NCI-H1417 treated with DMSO at 0.1 percent for 48 hours (cell line): ENCODE measurements at places on chromosomes 3 and 15.

- DNase-seq: no peak
These were observed 61.8 kb downstream of the PCCB start for GRCh38 chr3:136311968-136312367.

DNA sequence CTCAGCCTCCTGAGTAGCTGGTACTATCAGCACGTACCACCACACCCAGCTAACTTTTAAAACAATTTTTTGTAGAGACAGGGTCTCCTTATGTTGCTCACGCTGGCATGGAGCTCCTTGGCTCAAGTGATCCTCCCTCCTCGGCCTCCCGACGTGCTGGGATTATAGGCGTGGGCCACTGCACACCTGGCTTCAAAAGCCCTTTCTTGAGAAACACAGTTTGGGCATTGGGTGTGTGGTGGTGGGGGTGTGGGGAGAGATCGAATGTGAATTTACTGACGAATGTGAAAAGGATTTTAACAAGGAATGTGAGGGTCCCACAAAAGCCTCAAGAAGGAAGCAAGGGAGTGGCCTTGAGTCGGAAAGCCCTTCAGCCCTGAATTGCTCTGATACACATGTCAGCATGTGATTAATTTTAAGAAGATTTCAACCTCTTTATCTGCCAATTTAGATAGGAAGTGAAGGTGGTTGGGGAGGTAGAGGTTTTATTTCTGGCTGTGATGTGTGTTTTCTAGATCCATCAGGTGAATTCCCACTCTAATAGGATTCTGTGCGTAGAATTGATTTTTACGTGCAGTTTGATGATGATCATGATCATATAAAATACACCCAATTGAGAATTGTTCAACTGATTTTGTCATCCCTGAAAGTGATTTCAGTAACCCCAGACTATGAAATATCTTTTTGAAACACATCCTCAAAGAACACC is 1.1 kb downstream of the CCR4 start:
- no peak for DNase-seq

DNA sequence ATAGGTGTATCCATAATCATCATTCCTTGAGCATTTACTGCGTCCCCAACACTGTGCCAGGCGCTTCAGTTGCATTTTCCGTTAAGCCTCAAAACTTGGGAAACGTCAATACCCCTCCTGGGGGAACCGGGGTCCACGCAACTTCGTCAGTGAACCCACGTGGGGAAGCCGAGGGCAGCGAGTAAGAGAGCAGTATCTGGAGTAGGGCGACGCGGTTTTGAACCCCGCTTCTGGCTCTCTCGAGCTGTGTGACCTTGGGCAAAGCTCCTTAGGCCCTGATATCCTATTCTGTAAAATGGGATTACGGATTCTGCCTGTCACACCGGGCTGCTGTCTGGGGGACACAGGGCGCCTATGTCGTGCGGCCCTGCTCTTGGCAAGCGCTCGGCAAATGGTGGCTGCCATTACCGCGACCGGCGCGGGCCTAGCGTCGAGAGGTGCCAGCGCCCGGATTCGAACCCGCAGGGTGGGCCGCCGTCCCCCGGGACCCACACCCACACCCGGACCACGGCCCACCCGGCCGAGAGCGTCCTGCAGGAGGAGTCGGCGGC is 590 bp downstream of the POLG start:
- no peak for DNase-seq

DNA sequence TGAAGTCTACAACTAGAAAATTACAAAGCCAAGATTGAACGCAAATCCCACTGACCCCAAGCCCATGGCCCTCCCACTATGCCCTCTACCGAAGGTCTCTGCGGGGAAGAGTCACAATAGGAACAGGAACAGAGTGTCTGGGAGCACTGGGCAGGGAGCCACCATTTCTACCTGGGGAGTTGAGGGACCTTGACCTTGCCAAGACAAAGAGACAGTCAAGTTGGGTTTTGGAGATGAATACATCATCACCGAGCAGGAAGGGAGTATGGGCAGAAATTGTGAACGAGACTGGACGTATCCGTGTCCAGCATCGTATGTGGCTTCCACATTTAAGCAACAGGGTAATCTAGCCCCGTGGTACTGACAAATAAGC is 30.8 kb upstream of the BFSP2 start:
- DNase-seq: no peak

GRCh38 chr15:66866656-66867055 is 164.6 kb downstream of the SMAD6 start:
- no peak for DNase-seq

GRCh38 chr15:50542887-50543210 is 3.6 kb downstream of the USP50 start:
- no peak for DNase-seq

DNA sequence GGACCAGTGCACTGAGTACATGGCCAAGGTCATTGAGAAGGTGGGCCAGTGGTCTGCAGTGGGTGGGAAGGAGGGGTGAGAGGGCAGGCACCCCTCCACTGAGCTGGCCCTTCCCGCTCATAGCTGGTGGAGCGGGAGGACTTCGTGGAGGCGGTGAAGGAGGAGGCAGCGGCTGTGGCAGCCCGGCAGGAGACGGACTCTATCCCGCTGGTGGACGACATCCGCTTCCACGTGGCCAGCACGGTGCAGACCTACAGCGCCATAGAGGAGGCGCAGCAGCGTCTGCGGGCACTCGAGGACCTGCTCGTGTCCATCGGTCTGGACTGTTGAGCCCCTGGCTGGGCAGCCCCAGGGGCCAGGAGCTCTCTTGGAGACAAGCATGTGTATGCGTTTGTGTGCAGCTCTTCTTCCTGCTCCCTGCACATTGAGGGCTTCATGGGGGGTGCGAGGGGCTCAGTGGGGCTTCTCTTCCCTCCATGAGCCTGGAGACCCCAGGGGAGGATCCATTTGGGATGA is 7.5 kb downstream of the ABTB1 start:
- DNase-seq: no peak

GRCh38 chr3:71672340-71672739 is 52.9 kb downstream of the EIF4E3 start:
- DNase-seq: no peak

DNA sequence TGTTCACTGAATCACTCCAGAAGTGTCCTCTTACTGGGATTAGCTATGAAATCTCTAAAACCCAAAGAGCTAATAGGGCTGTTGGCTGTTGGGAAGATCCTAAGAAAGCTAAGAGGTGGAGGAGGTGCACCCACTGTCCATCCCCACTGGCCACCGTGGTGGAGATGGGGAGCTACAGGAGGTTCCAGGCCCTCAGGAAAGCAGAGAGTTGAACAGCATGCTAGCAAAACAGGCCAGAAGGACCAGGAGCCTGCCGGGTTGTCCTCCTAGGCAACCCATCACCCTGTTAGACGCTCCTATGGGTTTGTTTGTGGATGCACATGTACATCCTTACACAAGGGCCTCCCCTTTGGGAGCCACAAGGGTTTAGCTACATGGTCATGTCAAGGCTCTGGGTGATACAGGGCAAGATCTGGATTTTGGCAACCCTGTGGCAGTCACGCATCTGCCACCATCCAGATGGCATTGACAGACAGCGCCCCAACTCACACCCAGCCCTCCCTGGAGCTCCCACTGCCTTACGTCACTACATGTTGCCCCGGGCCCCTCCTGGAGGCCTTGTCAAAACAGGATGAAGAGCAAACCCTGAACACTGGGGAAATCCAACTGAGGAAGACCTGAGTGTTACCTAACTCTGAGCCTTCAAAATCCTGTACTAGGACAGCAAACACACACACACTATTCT is 208.1 kb downstream of the SLCO3A1 start:
- DNase-seq: no peak

DNA sequence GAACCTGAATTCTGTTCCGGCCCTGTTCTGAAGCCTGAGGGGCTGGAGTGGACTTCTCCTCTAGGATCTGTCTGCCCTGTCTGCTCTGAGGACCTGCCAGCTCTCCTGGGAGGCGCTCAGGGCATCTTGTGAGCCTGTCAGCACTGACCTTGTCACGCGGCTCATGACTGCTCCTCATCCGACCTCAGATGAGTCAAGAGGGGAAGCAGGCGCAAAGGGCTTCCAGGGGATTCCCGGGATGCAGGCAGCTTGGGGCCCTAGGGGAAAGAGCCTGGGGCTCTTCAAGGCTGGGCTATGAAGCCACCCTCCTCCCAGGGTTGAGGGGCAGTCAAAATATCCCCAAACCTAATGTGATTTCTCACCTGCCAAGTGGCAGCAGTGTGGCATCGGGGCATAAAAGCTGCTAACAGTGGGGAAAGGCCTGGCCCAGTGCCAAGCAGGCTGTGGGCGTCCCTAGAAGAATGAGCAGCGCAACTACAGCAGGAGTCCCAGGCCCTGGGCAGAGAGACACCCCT is 27.6 kb upstream of the ANKDD1A start:
- DNase-seq: no peak

DNA sequence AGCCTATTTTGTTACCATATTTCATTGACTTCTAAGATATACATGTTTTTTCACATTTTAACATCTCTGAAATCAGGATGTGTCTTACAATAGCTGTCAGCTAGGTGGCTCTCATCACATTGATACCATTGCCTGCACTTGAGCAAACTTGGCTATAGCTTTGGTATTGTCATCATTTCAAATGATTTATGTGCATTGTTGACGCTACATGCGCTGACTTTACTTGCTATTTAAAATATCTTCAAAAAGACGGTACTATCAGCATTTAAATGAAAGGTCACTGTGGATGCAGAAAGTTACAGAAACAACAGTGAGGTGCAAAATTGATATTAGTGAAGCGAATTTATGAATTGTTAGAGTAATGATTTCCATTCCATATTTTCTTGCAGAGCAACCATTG is 54.0 kb upstream of the ABHD2 start:
- no peak for DNase-seq

DNA sequence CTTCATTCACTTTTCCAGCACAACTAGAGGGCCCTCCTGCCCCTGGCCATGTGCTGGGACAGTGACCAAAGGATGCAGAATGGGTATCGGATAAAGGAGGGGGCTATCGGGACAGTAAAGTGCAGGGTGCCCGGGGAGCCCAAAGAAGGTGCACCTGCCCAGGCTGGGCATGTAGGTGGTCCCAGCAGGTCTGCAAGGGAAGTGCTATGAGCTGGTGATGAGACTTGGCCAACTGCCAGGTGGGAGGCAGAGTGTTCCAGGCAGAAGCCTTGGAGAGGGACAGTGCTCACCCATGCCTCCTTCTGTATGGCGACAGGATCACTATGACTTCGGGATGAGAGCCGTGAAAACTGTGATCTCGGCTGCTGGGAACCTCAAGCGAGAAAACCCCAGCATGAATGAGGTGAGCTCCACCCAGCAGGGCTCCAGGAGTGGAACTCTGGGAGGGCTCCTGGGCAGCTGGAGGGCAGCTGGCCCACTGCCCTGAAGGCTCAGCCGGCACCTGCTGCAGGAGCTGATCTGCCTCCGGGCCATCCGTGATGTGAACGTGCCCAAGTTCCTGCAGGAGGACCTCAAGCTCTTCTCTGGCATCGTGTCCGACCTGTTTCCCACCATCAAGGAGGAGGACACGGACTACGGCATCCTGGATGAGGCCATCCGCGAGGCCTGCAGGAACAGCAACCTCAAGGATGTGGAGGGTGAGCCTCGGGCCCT is 48.4 kb downstream of the DNAH1 start:
- no peak for DNase-seq

DNA sequence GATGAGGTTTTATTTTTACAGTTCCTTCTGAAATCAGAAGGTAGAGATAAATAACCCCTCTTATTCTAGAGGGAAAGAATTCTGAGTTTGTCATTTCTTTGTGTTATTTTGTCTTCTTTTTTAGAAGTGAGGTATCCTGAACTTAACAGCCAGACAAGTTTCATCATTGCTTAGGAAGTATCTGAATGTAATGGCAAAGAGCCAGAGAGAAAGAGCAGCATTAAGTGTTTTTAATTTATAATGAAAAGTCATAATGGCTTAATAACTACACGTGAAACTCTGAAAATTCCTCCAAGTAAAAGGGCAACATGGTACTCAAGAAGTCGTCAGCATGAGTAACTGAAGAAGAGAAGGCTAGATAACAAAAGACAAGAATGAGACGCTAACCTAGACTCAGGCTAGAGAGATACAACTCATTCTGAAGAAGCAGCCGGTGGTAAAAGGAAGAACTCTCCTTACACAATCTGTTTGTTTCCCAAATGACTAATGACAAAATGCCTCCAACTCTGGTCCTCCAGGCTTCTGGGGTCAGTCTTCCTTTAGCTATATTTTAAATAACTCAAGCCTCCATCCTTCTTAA is 116.2 kb upstream of the NECTIN3 start:
- DNase-seq: no peak

GRCh38 chr15:101088788-101089578 is 162.9 kb downstream of the CHSY1 start:
- DNase-seq: no peak
